ENCODE measurements at places on chromosomes 2 and 18. TPM values are rescaled to one million over a fixed set of nuclear protein-coding genes. Genes with fewer than 3 reads are reported as not detected.

GRCh38 chr2:15943378-15944280 is 3.3 kb downstream of the MYCN start:
- DNase-seq, result no peak

GRCh38 chr2:200655918-200656580 is 70.2 kb downstream of the AOX1 start:
- no peak for DNase-seq

DNA sequence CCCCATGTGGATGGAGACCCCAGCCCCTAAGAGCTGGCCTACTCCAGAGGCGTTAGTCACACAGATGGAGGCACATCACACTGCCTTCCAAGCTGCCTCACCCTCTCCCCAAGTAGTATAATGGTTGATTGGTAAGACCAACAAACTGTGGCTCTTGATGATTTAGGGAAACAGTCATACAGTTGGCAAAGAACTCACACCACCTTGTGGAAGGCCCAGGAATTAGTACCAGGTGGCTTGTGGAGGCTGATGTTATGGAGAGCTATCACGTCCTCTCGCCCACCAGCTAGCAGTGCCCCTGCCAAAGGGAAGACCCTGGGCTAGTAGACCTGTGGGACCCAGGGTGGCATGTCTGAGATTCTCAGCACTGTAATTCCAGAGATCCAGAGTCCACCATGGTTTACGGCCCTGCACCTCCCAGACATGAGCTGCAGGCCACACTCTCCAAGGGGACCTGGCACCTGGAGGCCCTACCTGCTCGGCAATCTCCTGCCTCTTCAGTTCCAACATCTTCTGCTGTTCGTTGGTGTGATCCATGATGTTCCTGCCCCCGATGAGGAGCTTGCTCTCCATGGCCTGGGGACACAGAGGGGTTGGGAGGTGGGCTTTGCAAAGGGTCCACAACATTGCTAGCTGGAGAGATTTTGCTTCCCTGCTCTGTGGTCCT is 26.3 kb downstream of the KIF3C start:
- DNase-seq, result no peak

DNA sequence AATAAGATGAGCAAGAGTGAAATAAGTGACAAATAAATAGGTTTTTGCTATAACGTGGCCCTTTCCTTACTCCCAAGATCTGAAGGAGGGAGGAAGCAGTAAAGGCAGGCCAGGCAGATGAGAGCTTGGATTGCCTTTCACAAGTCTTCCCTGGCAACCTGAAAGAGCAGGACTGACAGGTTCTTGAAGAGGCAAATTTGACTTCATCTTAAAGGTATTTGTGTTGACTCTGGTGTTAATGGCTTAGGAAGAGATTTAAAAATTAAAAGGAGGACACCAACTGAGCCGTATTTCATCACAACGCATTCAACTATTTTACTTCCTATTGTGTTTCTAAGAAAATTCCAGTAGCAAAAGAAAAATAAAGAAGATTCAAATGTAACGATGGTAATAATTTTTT is 3.2 kb downstream of the STRN start:
- DNase-seq, result peak; percentile 44

- peak; percentile 59 for DNase-seq
These were observed 96.3 kb downstream of the B3GNT2 start for GRCh38 chr2:62292190-62292589.

- DNase-seq, result no peak
These were observed 2.0 kb upstream of the ZC3H6 start for GRCh38 chr2:112273349-112273748.

DNA sequence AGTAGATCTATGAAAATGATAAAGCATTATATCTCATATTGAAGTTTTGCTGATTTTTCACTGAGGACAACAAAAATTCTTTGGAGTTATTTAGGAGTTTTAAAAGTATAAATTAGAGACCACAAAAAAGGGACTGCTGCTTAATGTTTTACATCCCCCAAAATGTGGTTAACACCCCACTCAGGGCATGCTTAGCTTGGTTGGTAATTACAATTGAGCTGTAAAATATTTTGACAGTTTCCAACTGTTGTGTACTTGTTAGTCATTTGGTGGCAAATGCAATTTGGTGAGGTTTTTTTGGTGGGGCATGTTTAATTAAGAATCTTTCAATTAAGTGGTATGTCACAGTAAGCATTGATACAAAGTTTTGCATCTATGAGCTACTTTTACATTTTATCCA is 137.3 kb upstream of the OTX1 start:
- DNase-seq, result no peak

GRCh38 chr18:2654169-2654927 is 1.2 kb upstream of the SMCHD1 start:
- no peak for DNase-seq

- DNase-seq, result no peak
These were observed 13.3 kb downstream of the NTSR2 start for GRCh38 chr2:11656671-11657101.

- peak; percentile 88 for DNase-seq
These were observed 2.2 kb downstream of the LRATD1 start for GRCh38 chr2:14634489-14635390.

DNA sequence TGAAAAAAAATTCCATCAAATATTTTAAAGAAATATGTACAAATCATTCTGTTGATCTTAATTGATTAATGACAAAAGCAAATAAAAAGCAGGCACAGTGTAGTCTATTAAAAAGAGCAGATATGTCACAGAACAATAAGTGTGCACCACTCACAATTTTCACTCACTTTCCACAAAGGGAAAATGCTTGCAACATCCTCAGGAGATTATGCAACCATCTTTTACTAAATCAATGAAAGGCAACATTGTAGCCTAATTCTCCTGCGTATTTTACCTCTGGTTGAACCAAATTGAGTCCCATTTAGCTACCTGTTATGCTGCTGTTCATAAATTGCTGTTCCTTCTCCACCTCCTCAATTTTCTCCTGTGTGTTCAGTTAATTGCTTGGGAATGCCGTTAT is 1346.8 kb upstream of the PIK3C3 start:
- no peak for DNase-seq

DNA sequence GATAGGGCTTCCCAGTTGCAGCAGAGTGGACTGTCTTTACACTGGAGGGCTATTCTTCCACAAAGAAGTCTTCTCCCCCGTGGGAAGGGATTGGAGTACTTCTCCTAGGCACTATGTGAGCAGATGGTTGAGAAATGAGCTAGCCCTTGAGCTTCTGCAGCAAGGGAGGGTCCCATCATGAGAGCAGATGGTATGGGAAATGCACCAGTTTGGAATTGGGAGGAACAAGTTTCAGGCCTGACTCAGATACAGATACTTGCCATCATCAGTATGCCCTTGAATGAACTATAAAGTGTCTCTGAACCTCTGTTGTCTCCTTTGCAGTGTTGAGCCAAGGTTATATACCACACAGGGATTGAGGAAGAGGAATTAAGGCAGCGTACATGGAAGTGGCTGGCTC is 757.4 kb downstream of the RNF144A start:
- no peak for DNase-seq

DNA sequence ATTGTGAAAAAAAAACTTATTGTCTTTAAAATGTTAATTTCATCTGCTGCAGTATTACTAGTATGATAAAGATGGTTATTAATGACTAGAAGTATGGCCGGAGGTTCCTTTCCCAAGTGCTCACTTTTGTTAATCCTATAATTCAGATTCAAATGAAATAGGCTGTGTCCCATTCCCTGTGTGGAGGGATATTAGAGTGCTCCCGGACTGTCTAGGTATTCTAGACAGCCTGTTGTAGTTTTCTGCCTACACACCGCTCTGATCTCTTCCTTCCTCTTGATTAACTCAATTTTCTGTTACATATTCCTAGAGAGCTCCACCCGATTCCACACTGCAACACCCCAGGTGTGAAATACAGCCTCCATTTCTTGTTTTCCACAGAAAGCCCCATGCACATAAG is 15.4 kb upstream of the DSC3 start:
- no peak for DNase-seq

GRCh38 chr2:111679202-111679601 is 204.8 kb downstream of the ANAPC1 start:
- no peak for DNase-seq

DNA sequence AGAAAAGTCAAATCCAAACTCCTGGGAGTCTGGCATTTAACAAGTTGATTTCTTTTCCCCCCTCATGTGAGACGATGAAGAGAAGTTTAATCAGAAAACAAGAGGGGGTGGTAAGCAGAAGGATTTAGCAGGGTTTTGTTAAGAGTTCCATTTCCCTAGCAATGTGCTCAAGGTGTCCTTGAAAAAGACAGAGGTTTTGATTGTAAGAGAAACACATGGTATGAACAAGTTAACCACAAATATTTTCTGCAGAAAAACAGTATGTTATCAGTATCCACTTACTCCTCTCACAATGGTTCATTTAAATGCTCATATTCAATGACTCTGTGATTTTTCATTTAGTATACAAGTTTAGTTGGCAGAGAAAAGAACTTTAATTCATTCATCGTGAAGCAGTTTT is 26.8 kb downstream of the LAMA1 start:
- no peak for DNase-seq

DNA sequence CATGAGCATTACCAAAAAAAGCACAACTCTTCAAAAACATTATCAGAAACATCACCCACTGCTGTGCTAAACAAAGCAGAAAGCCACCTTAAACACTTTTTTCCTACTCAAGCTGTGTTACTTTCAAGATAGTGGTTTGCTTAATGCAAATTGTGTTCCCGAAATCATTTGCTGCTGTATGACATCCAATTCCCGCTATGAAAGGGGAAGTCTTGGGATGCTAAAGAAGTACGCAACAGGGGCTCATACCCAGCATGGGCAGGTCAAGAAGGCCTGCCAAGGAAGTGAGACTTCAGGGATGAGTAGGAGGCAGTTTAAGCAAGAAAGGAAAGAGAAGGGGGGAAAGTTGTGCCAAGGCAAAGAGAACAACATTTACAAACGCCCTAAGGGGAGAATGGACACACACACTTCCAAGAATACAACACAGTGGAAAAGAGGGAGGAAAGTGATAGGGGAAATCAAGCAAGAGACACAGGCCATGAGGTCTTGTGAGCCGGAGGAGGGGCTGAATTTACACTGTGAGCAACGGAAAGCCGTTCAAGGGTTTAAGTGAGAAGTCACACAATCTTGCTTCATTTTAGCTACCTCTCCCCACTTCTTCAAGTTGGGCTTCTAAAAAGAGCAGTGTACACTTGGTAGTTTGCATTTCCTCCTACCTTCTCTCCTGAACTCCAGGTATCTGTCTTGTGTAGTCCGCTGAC is 4.0 kb downstream of the PTPN2 start:
- DNase-seq, result no peak

DNA sequence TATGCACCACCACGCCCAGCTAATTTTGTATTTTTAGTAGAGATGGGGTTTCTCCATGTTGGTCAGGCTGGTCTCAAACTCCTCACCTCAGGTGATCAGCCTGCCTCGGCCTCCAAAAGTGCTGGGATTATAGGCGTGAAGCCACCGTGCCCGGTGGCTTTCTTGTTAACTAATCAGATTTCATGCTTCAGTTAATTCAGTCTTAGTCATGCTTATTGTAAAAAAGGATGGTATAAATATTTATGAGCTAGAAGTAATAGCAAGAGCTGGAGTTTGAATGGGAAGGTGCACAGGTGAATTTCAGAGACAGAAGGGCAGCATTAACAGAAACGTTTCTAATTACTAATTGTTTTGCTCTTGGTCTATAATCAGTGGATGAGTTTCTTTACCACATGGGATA is 10.3 kb downstream of the GEMIN6 start:
- no peak for DNase-seq

DNA sequence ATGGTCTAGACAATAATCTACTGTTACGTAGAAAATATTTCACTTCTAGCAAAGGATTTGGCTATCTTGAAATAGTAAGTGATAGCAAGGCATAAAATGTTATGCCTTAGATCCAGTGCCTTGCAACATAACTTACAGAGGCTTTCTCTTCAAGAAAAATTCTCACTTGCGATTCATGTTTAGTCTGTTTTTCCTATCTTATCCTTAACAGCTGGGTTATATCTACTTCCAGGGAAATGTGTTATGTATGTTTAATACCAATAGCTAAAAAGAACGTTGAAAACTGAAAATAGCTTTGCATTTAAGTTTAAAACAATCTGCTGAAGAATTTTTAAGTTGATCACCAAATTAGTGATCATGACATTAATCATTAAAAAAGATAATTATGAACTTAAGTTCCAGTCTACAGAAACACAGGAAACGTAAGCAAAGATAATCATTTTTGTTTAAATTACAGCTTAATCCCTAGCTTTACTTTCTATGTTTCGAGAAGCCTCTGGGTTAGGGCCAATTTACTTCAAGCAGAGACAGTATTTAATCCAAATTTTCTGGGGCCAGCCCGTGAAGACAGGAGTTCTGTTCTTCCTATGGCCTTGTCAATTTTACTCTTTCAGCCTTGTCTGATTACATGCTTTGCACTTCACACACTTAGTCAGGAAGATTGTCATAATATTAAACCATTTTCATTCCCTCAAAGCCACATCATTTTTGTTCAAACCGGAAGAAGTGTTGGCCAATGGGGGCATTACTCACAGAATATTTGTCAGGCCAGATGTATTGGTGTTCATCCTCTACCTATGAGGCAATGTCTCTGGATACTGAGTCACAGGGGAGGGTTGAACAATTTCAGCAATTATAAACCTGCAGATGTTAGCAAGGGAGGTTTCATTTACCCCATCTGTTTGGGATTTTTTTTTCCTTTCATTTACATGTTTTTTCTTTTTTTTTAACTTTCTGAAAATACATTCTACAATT is 1132.9 kb upstream of the ZEB2 start:
- no peak for DNase-seq

GRCh38 chr18:62655520-62656219 is 59.7 kb upstream of the PHLPP1 start:
- no peak for DNase-seq

GRCh38 chr2:26456440-26457250 is 21.3 kb downstream of the OTOF start:
- no peak for DNase-seq

DNA sequence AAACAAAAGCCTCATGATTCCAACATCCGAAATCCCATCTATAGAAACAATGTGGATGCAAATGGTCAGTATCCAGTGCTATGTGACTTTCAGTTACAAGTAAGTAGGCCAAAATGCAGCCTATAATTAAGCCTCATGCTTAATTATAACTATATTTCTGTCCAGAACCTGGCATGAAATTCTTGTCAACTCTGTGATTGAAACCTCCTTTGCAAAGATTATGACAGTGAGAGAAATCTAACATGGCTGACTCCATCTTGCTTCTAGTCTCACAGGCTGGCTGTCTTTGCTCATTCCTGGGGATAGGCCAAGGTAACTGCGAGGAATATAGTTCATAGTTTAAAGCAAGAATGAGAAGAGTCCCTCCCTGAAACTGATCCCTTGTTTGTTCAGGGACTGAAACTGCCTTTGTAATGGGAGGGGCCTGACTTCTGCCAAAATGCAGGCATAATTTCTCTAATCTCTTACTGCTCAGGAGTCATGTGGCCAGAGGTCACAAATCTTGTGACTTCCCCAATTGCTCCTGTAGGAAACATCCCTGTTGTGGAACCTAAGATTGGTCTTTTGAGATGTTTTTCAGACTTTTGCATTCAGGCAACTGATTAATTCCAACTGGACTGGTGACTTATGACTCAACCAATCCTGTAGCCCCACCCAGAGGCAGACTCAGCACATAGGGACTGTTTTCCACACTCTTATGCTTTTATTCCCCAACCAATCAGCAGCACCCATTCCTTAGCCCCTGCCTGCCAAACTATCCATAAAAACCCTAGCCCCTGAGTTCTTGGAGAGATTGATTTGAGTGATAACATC is 84.5 kb upstream of the TLK1 start:
- no peak for DNase-seq

Gene ALPG
- not detected for total RNA-seq

Gene ESCO1
- 18.4 TPM for total RNA-seq

Gene POLR1B
- 15.7 TPM for total RNA-seq

Gene ADRA2B
- 1.4 TPM for total RNA-seq

Gene LYG1
- 2.2 TPM for total RNA-seq

Gene MYOM1
- total RNA-seq, result 3.1 TPM

Gene ATP6V1B1
- 4.6 TPM for total RNA-seq

Gene HOXD3
- total RNA-seq, result 14.4 TPM

Gene MPV17
- 79.4 TPM for total RNA-seq

Gene MPPE1
- total RNA-seq, result 46.0 TPM

Measured in breast epithelium (tissue), 4 donors.